Suppressor macrophage (primary cell): ENCODE measurements at places on chromosomes 16 and 17.

GRCh38 chr16:85615014-85615851, 2.1 kb downstream of the GSE1 start:
- DNase-seq, result peak; percentile 53

GRCh38 chr16:61926766-61927165, 109.5 kb downstream of the CDH8 start:
- no peak for DNase-seq

- no peak for DNase-seq
These were observed 310.2 kb upstream of the SALL1 start for GRCh38 chr16:51461255-51461654.

GRCh38 chr17:61846088-61846487, 17.2 kb downstream of the BRIP1 start:
- no peak for DNase-seq

GRCh38 chr17:49101054-49101534, 31.5 kb upstream of the B4GALNT2 start:
- DNase-seq, result no peak

DNA sequence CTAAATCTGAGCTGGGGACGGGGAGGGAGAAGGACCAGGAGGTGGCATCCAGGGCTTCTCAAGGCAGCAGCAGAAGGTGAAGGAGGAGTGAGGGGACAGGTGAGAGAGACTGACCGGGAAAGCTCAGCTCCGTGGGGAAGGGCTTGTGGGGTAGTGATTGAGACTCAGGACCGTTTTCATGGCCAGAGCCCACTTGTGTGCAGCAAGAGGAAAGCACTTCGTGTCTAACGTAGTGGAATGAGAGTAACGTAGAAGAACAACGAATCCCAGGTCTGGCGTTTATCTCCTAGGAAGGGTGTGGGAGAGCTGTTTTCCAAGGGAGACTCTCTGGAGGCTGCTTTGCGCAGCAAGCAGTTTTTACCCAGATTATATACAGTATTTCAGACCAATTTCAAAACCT, 1.3 kb upstream of the CDH3 start:
- no peak for DNase-seq

DNA sequence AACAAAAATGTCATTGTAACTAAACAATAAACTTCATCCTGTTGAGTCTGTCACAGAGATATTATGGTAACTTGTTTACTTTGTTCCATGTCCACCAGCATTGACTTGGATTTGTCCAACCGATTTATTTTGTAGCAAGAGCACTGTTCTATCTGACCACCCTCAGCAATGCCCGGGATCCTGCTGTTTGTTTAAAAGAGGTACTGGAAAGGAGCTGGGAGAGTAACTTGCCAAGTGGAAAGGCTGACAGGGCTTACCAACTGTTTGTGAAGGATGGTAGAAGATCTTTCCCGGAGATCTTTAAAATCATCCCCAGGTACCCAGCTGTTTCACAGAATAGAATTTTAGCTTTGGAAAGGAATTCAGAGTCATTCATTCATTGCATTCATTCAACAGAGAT, 59.1 kb upstream of the BCAR1 start:
- no peak for DNase-seq

- no peak for DNase-seq
These were observed 25.2 kb downstream of the CNGB1 start for GRCh38 chr16:57945740-57946138.

GRCh38 chr17:2085648-2085949, 30.7 kb downstream of the HIC1 start:
- no peak for DNase-seq

GRCh38 chr17:71409137-71409536, 711.7 kb upstream of the SOX9 start:
- DNase-seq, result no peak

DNA sequence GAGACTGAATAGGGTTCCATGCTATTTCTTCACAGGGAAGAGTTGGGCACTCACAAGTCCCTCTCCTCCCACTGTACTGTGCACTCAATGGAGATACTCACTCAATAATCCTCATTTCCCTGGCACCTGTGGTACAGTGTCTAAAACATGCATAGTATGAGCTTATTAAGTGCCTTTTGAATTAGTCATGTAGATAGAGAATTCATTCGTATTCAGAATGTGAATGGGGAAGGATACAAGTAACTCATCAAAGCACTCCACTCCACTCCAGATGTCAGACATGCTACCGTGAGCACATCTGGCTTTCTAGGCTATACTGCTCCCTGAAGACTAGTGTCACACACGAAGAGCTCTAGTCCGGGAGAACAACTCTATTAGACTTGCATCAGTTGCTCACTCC, 6.3 kb downstream of the C17orf75 start:
- no peak for DNase-seq
